Amygdala (tissue), 56 donors: ENCODE measurements at places on chromosomes 5 and 9.

- no peak for DNase-seq
Observed at GRCh38 chr5:149432376-149432775, 53.3 kb upstream of the IL17B start.

- no peak for DNase-seq
Observed at GRCh38 chr9:87354147-87354546, 143.5 kb upstream of the DAPK1 start.

- DNase-seq, result no peak
Observed at GRCh38 chr5:97085459-97086181, 56.8 kb downstream of the LIX1 start.

- DNase-seq, result no peak
Observed at GRCh38 chr9:93223260-93224180, 39.6 kb downstream of the WNK2 start.

DNA sequence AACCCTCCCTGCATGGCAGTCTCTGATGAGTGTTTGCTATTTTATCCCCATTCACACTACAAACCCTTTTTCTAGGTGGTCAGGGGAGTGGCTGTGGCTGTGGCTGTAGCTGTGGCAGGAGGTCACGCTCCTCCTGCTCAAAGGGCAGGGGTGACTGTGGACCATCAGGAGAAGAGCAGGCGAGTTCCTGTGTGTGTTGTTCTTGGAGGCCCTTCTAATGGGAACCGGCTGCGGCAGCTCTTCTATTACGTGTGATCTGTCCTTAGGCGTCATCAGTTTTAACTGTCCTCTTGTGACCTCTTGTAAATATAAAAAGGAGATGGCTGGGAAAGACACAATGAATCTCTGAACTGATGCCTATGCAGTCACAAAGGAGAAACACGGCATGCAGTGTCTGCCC is 65.1 kb downstream of the ANKH start:
- DNase-seq, result no peak

DNA sequence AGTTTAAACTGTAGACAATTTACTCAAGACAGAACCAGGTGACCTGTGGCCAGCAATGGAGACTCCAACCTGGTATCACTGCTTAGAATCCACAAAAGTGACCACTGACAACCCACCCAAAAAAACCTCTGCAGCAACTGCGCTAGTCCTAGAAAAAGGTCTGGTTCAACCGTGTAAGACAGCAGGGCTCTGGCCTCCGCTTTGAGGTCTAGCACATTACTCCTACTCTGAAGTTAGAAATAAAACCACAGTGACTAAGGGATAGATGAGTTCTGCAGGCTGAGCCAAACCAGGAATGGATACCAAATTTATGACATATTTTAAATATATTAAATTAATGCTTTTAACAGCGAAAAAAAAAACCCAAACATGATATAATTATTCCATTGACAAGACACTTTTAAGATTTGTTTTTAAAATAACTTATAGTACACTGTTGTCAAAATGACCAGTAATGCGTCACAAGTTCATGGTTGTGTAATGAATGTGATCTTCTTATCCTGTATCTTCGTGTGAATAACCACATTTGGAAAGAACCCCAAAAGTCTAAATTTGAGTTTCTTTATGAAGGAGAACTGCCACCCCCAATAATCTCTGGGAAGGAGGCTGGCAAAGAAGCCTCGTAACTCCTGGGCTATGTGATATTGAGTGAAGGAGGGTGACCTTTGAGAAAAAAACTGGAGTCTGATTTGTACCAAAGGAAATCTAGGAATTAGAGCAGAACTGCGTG is 101.9 kb upstream of the SLC44A1 start:
- no peak for DNase-seq

DNA sequence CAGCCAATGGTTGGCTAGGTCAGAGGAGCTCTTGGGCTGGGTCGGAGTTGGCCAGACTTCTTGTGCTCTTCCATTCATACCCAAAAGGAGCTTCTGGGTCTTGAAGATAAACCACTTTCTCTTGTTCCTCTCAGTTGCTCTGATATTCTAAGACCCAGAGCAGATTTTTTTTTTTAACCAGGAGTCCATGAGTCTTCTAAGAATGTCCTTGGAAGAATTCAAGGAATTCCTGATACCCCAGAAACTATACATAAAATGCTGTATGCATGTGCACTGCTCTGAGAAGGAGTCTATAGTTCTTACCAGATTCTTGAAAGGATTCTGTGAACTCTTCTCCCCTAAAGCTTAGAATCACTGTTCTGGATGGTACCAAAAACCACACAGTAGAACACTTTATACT is 9.9 kb upstream of the PALM2AKAP2 start:
- DNase-seq, result no peak

- DNase-seq, result no peak
Observed at GRCh38 chr9:16125629-16126028, 572.8 kb downstream of the CCDC171 start.

DNA sequence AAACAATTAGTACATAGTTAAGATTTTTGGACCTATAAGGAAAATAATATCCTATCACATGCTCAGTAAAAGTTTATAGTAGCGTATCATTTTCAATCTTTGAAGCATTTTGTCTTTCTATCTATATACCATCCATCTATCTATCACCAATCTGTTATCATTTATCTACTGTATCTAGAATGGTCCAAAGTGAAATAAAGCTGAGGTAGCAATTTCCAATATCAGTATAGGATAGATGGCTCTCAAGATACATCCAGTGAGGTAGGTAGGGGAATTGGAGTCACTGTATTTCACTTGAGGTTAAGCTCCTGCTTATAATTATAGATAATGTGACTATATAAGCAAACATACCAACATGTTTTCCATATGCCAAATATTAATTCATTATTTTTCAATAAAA is 889.1 kb upstream of the CTNND2 start:
- DNase-seq, result no peak

GRCh38 chr9:109653470-109653869 is 126.5 kb upstream of the PALM2AKAP2 start:
- DNase-seq, result no peak
